ENCODE measurements at places on chromosomes 4 and X. TPM values are rescaled to one million over a fixed set of nuclear protein-coding genes. Genes with fewer than 3 reads are reported as not detected.
A peak's percentile ranks its signal among the peaks of the same experiment; 100 is the strongest.

GRCh38 chr4:83370640-83370906 is 35.9 kb upstream of the HPSE start:
- H3K4me1 ChIP-seq = peaks cover 8% of the 10 kb centered on the region
- H3K36me3 ChIP-seq = no peaks in the 10 kb centered on the region
- no peak overlapping the region for H3K27ac ChIP-seq
- DNase-seq = no peak
- no peak overlapping the region for H3K4me3 ChIP-seq

The CENPVL2 gene
- not detected for total RNA-seq

The ANAPC4 gene
- total RNA-seq = 41.2 TPM

GRCh38 chrX:72694170-72694569 is 19.9 kb downstream of the PHKA1 start:
- no peaks in the 10 kb centered on the region for H3K36me3 ChIP-seq
- no peaks in the 10 kb centered on the region for H3K27me3 ChIP-seq
- DNase-seq = no peak
- no peaks in the 10 kb centered on the region for H3K4me1 ChIP-seq
- H3K27ac ChIP-seq = no peak overlapping the region
- no peak overlapping the region for H3K4me3 ChIP-seq

GRCh38 chr4:7186031-7186430 is 6.3 kb upstream of the SORCS2 start:
- peaks cover 32% of the 10 kb centered on the region for H3K27me3 ChIP-seq
- no peak for DNase-seq
- H3K27ac ChIP-seq = no peak overlapping the region
- peaks cover 15% of the 10 kb centered on the region for H3K4me1 ChIP-seq
- H3K36me3 ChIP-seq = no peaks in the 10 kb centered on the region

The BTK gene
- total RNA-seq = 0.10 TPM

The NALF2 gene
- total RNA-seq = 0.20 TPM

DNA sequence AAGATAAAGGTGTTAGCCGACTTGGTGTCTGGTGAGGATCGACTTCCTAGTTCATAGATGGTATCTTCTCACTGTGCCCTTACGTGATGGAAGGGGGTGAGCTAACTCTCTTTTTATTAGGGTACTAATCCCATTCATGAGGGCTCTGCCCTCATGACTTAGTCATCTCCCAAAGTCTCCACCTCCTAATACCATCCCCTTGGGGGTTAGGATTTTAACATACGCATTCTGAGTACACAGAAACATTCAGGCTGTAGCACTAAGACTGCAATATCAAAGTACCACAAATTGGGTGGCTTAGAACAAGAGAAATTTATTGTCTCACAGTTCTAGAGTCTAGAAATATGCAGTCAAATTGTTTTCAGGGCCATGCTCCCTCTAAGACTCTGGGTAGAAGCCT is 58.0 kb upstream of the IL13RA1 start:
- H3K27ac ChIP-seq = no peak overlapping the region
- no peaks in the 10 kb centered on the region for H3K4me1 ChIP-seq
- peaks cover 40% of the 10 kb centered on the region for H3K36me3 ChIP-seq
- H3K4me3 ChIP-seq = no peak overlapping the region
- no peaks in the 10 kb centered on the region for H3K27me3 ChIP-seq

DNA sequence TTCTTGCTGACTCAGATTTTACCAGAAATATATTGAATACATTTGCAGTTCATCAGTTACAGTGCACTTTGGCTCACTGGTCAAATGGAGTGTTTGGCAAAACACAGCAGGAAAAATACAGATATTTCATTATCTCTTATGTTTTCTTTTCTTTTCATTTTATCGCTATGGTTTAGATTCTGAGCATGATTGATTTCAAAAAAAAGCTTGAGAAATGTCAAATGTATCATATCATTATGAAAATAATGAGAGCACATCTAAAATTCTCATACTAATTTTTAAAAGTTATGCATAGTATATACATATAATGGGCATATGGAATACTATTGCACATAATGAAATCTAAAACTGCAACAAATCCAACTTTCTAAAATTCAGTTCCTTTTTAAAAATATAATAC is 593.8 kb upstream of the PCDH7 start:
- no peak overlapping the region for H3K27ac ChIP-seq
- H3K4me3 ChIP-seq = no peak overlapping the region
- no peaks in the 10 kb centered on the region for H3K27me3 ChIP-seq
- DNase-seq = no peak

The ASB9 gene
- 1.1 TPM for total RNA-seq

DNA sequence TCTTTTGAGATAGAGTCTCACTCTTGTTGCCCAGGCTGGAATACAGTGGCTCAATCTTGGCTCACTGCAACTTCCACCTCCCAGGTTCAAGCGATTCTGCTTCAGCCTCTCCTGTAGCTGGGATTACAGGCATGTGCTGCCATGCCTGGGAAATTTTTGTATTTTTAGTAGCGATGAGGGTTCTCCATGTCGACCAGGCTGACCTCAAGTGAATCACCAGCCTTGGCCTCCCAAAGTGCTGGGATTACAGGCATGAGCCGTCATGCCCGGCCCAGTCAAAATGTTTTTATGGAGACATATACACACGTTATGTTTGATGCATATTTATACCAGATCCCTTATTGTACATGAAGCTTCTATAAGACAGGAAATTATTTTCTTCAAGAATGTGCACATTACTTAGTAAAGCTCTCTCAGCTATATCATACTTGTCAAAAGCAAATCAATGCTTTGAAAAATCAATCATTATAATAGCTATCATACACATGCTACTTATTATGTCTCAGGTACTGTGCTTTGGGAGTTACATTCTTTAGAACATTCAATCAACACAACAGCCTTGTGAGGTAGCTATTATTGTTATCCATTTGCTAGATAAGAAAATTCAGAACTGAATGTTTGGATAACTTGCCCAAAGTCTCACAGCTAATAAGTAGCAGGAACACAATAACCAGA is 269.2 kb downstream of the FSTL5 start:
- no peaks in the 10 kb centered on the region for H3K27me3 ChIP-seq
- H3K27ac ChIP-seq = no peak overlapping the region
- H3K4me1 ChIP-seq = no peaks in the 10 kb centered on the region
- no peak overlapping the region for H3K4me3 ChIP-seq

DNA sequence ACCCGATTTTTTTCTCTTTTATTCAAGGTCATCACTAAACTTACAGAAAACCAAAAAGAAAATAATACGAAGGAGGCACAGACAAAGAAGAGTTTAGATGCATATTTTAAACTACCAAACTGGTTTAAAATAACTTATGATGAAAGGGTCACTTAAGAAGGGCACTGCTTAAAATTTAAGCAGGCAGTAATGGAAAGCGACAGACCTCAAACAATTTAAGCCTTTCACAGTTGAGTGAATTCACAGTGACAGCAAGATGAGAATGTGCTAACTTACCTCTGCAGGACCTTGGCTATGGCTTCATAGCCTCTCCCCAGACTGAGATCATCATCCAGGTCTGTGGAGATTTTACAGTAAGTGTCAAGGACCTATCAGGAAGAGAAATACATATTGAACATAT is 112.1 kb downstream of the TTC29 start:
- no peak overlapping the region for H3K4me3 ChIP-seq
- no peaks in the 10 kb centered on the region for H3K36me3 ChIP-seq
- H3K4me1 ChIP-seq = no peaks in the 10 kb centered on the region
- H3K27me3 ChIP-seq = peaks cover 3% of the 10 kb centered on the region
- DNase-seq = no peak

- peaks cover 3% of the 10 kb centered on the region for H3K36me3 ChIP-seq
- DNase-seq = peak; percentile 64
- peak within 1 kb of the TSS; percentile 12 for H3K4me3 ChIP-seq
- H3K27ac ChIP-seq = no peak within 1 kb of the TSS
Observed at GRCh38 chrX:86047174-86047935, at the start of gene CHM. Gene CHM (minus strand): TSS chrX:86047558. CDS start chrX:86047532, 26 bp downstream.

- H3K27ac ChIP-seq = no peak overlapping the region
- no peaks in the 10 kb centered on the region for H3K36me3 ChIP-seq
- no peak overlapping the region for H3K4me3 ChIP-seq
- H3K27me3 ChIP-seq = no peaks in the 10 kb centered on the region
- no peaks in the 10 kb centered on the region for H3K4me1 ChIP-seq
Observed at GRCh38 chrX:118178450-118178849, 61.8 kb upstream of the KLHL13 start.

DNA sequence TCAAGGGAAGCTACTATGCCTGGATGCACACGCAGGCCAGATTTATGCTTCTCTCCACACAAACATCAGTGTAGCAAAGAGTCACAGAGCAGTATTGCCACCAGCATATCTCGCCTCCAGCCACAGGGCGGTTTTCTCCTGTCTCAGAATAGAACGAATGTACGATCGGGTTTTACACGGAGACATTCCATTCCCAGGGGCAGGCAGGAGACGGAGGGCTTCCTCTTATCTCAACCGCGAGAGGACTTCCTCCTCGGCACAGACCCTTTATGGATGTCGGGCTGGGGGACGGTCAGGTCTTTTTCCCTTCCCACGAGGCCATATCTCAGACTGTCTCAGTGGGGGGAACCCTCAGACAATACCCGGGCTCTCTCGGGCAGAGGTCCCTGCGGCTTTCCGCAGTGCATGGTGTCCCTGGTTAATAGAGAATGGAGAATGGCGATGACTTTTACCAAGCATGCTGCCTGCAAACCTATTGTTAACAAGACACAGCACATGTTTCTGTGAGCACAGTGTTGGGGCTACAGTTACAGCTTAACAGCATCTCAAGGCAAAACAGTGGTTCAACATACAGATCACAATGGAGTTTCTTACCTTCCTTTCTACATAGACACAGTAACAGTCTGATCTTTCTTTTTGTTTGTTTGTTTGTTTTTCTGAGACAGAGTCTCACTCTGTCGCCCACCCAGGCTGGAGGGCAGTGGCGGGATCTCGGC is 24.1 kb downstream of the CSF2RA start:
- peaks cover 3% of the 10 kb centered on the region for H3K4me1 ChIP-seq
- peaks cover 17% of the 10 kb centered on the region for H3K27me3 ChIP-seq
- peaks cover 8% of the 10 kb centered on the region for H3K36me3 ChIP-seq
- no peak overlapping the region for H3K4me3 ChIP-seq
- H3K27ac ChIP-seq = no peak overlapping the region

GRCh38 chrX:100880368-100880767 is 6.2 kb upstream of the NOX1 start:
- H3K27me3 ChIP-seq = peaks cover 2% of the 10 kb centered on the region
- no peak overlapping the region for H3K4me3 ChIP-seq
- H3K36me3 ChIP-seq = no peaks in the 10 kb centered on the region
- no peak for DNase-seq

- H3K4me1 ChIP-seq = peaks cover 18% of the 10 kb centered on the region
- H3K27me3 ChIP-seq = no peaks in the 10 kb centered on the region
- no peak overlapping the region for H3K4me3 ChIP-seq
Observed at GRCh38 chr4:86957215-86957614, 22.4 kb downstream of the AFF1 start.

The SEPTIN6 gene
- total RNA-seq = 214 TPM

GRCh38 chr4:132863619-132864018 is 285.5 kb upstream of the PCDH10 start:
- no peaks in the 10 kb centered on the region for H3K27me3 ChIP-seq
- no peak for DNase-seq
- no peak overlapping the region for H3K4me3 ChIP-seq
- H3K4me1 ChIP-seq = no peaks in the 10 kb centered on the region

The IDUA gene
- total RNA-seq = 18.8 TPM

The LRIT3 gene
- total RNA-seq = 0.10 TPM

DNA sequence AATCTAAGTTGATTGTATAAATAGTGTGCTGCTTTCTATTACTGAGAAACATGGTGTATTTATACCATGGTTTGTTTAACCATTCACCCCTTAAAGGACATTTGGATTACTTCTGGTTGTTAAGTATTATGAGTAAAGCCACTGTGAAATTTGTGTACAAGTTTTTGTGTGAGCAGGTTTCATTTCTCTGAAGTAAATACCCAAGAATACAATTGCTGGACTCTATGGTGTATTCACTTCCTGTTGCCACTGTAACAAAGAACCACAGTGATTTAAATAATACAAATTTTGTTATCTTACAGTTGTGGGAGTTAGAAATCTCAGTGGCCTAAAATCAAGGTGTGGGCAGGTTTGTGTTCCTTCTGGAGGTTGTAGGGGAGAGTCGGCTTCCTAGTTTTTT is 869.6 kb downstream of the CCSER1 start:
- no peaks in the 10 kb centered on the region for H3K36me3 ChIP-seq
- H3K27ac ChIP-seq = no peak overlapping the region
- H3K4me1 ChIP-seq = no peaks in the 10 kb centered on the region

The CACNA1F gene
- 0.50 TPM for total RNA-seq

DNA sequence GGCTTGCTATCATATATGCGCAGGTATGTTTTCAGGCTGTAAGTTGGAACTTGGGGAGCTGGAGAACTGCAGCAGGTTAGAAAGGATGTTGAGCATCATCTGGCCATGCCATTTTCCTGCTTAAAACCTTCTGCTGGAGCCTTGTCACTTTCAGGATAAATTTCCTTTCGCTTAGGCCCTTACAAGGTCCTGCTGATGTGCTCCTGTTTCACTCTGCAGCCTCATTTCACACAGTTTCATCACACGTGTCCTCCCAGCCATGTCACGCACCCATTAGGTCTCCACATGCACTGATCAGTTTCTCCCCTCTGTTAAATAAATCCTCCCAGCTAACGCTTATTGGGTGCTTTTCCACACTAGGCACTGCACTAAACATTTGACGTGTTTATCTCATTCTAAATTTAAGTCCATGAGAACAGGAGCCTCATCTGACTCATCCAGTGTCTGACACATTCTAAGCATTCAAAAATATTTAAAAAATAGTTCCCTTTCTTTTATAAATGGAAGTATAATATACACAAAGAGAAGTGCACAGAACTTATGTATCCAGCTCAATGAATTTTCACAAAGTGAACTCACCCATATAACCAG is 14.5 kb downstream of the SOD3 start:
- no peak for DNase-seq
- no peaks in the 10 kb centered on the region for H3K4me1 ChIP-seq
- no peaks in the 10 kb centered on the region for H3K36me3 ChIP-seq
- no peak overlapping the region for H3K4me3 ChIP-seq
- H3K27ac ChIP-seq = no peak overlapping the region

The SPANXA1 gene
- total RNA-seq = not detected

The MAGEB6 gene
- total RNA-seq = not detected
